ENCODE measurements at places on chromosomes 13 and 19. TPM values are rescaled to one million over a fixed set of nuclear protein-coding genes. Genes with fewer than 3 reads are reported as not detected.

- no peak overlapping the region for H3K27ac ChIP-seq
- H3K4me1 ChIP-seq, result no peaks in the 10 kb centered on the region
- DNase-seq, result no peak
- no peaks in the 10 kb centered on the region for H3K27me3 ChIP-seq
- H3K4me3 ChIP-seq, result no peak overlapping the region
Measured at GRCh38 chr13:25059958-25060357, 36.0 kb upstream of the PABPC3 start.

DNA sequence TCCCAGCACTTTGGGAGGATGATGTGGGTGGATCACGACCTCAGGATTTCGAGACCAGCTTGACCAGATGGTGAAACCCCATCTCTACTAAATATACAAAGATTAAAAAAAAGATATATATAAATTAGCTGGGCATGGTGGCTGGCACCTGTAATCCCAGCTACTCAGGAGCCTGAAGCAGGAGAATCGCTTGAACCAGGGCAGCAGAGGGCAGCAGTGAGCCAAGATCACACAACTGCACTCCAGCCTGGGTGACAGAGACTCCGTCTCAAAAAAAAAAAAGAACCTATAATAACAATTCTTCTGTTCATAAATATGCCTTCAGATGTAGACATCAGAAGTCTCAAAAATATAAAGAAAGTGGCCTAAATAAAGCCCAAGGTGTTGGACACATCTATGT lies 7.6 kb downstream of the ZNF737 start:
- H3K36me3 ChIP-seq, result peaks cover 84% of the 10 kb centered on the region
- H3K27me3 ChIP-seq, result no peaks in the 10 kb centered on the region
- H3K4me3 ChIP-seq, result peak overlapping the region; percentile 25
- H3K4me1 ChIP-seq, result no peaks in the 10 kb centered on the region
- no peak for DNase-seq

- no peaks in the 10 kb centered on the region for H3K4me1 ChIP-seq
- no peak overlapping the region for H3K4me3 ChIP-seq
- no peak overlapping the region for H3K27ac ChIP-seq
- DNase-seq, result no peak
- no peaks in the 10 kb centered on the region for H3K27me3 ChIP-seq
- H3K36me3 ChIP-seq, result no peaks in the 10 kb centered on the region
Measured at GRCh38 chr13:101331731-101332130, 84.6 kb downstream of the NALCN start.

- H3K27me3 ChIP-seq, result no peaks in the 10 kb centered on the region
- no peak overlapping the region for H3K4me3 ChIP-seq
- no peaks in the 10 kb centered on the region for H3K4me1 ChIP-seq
Measured at GRCh38 chr13:106612688-106613087, 44.8 kb upstream of the ARGLU1 start.

GRCh38 chr19:29216021-29216420 lies 3.1 kb upstream of the UQCRFS1 start:
- H3K27me3 ChIP-seq, result no peaks in the 10 kb centered on the region
- peaks cover 17% of the 10 kb centered on the region for H3K4me1 ChIP-seq
- no peak overlapping the region for H3K27ac ChIP-seq

GRCh38 chr19:39205449-39205764 lies 1.3 kb upstream of the SYCN start:
- no peaks in the 10 kb centered on the region for H3K4me1 ChIP-seq
- H3K27ac ChIP-seq, result no peak overlapping the region
- H3K36me3 ChIP-seq, result no peaks in the 10 kb centered on the region
- DNase-seq, result no peak
- H3K27me3 ChIP-seq, result peaks cover 15% of the 10 kb centered on the region
- H3K4me3 ChIP-seq, result no peak overlapping the region

DNA sequence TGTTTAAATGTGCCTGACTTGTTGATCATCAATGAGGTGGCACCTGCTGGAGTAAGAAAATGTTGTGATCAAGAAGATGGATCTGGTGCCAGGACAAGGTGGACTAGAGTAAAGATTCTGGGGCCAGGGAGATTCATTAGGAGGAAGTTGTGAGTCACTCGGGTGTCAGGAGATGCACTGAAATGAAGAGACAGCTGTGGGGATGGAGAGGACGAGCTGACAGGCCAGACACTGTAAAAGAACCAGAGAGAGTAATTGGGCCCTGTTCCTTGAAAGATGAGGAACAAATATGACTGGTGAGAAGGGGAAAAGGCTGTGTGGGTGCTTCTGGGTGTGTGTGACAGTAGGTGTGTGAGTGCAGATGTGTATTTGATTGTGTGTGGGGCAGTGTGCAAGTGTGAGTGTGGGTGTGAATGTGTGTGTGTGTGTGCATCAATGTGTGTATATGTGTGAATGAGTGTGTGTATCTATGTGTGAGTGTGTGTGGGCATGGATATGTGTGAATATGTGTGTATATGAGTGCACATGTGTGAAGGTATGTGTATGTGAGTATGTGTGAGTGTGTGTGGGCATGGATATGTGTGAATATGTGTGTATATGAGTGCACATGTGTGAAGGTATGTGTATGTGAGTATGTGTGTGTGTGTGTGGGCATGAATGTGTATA lies 260.5 kb downstream of the RFC3 start:
- H3K36me3 ChIP-seq, result no peaks in the 10 kb centered on the region
- H3K27me3 ChIP-seq, result no peaks in the 10 kb centered on the region
- no peak for DNase-seq
- no peak overlapping the region for H3K4me3 ChIP-seq

- peak overlapping the region; percentile 35 for H3K27ac ChIP-seq
- H3K4me1 ChIP-seq, result peaks cover 9% of the 10 kb centered on the region
- no peak for DNase-seq
- no peaks in the 10 kb centered on the region for H3K27me3 ChIP-seq
- peaks cover 15% of the 10 kb centered on the region for H3K36me3 ChIP-seq
Measured at GRCh38 chr19:10615429-10616023, 9.8 kb upstream of the SLC44A2 start.

- H3K4me1 ChIP-seq, result peaks cover 18% of the 10 kb centered on the region
- DNase-seq, result no peak
- no peaks in the 10 kb centered on the region for H3K27me3 ChIP-seq
- no peaks in the 10 kb centered on the region for H3K36me3 ChIP-seq
Measured at GRCh38 chr19:35349614-35350521, 2.2 kb downstream of the FFAR1 start.

CEACAM8 gene
- not detected for polyA plus RNA-seq

LILRA1 gene
- not detected for polyA plus RNA-seq

Data from naive thymus-derived CD4-positive, alpha-beta T cell (primary cell).